ENCODE measurements at places on chromosomes 11 and 22.

DNA sequence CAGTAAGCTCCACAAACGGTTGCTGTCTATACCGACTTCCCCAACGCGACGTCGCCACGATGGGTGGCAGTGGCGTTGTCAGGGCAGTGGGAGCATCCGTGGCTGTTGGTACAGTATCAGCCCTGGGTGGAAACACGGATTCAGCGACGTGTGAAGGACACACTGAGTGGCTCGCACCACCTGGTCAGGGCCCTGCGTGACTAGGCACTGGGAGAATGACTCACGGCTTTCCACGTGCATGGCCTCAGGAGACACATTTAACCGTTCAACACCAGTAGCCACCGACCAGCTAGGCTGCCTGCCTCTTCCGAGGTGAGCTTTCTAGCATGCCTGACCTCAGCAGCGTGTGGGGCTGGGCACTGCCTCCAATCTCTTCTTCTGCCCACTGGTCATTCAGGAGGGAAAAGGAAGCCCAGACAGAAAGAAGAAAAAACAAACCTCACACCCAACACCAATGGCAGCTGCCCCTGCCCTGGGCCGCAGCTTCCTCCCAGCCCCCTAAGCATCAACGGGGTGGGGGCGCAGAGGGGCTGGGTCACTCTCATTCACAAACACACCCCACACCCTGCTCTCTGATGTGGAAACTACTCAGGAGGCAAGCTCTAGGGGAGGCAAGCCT lies 59.0 kb downstream of the MYH9 start:
- DNase-seq = no peak

- no peak for DNase-seq
These were observed 13.1 kb downstream of the PLCB3 start for GRCh38 chr11:64264371-64264852.

DNA sequence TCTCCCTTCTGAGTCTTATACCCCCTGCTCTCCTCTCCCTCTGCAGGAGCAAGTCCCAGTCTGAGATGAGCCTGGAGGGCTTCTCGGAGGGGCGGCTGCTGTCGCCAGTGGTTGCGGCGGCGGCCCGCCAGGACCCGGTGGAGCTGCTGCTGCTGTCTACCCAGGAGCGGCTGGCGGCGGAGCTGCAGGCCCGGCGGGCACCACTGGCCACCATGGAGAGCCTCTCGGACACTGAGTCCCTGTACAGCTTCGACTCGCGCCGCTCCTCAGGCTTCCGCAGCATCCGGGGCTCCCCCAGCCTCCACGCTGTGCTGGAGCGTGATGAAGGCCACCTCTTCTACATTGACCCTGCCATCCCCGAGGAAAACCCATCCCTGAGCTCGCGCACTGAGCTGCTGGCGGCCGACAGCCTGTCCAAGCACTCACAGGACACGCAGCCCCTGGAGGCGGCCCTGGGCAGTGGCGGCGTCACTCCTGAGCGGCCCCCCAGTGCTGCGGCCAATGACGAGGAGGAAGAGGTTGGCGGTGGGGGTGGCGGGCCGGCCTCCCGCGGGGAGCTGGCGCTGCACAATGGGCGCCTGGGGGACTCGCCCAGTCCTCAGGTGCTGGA lies 8.8 kb upstream of the MYRF start:
- DNase-seq = no peak

- DNase-seq = no peak
These were observed 6.1 kb downstream of the BRSK2 start for GRCh38 chr11:1395773-1396374.

DNA sequence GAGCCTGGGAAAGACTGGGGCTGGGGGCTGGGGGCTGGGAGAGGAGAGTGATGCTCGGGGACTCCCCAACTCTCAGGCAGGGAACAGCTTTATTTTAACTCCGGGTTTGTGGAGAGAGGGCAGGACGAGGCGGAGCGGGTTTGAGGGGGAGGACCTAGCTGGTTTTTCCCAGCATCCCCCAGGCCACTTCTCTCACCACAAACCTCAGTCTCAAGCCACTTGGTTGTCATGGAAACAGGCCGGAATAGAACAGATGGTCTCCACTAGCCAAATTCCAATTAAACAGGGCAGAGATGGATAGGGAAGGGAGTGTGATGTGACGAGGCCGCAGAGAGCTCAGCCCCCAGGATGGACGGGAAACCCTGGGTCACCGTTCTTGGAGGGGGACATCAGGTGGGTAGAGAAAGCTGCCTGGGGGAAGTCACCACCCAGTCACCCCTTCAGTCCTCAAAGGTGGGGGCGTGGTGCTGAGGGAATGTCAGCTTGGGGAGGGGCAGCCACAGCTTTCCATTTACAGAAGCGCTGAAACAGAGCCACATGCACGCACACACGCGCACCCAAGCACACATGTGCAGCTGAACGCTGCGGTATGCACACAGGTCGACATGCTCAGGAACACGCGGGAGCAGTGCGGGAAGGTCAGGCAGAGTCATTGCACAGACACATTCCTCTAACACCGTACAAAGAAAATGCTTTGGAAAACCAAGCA lies 19.2 kb downstream of the NECTIN1 start:
- no peak for DNase-seq

- DNase-seq = no peak
These were observed 2.4 kb downstream of the TSKU start for GRCh38 chr11:76785513-76785912.

GRCh38 chr11:20099527-20099926 lies 60.7 kb downstream of the DBX1 start:
- DNase-seq = no peak

GRCh38 chr11:94814272-94814976 lies 46.3 kb downstream of the AMOTL1 start:
- DNase-seq = no peak

DNA sequence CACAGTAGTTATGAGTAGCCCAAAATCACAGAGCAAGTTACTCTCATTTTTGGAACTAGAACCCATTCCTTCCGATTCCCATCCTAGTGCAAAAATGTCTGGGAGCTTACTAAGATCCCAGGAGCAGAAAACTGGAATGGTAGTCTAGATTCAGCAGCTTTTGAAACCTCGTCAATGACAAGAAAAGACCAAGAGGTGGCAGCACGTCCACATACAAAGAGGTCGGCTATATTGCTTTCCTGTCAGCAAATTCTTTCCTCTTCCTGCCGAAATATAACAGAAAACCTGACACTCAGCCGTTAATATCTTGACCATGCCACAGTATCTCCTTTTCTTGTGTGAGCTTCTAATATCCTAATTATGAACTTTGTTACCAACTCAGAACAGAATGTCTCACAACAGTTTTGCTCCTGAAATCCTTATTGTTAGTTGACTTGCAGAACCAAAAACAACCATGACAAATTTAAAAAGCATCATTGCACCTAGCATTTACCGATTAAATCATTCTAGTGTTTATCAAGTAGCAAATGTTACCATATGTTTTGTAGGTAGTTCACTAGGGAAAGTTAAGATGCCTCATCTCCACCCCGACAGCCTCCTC lies 92.8 kb upstream of the OR9G4 start:
- DNase-seq = no peak

DNA sequence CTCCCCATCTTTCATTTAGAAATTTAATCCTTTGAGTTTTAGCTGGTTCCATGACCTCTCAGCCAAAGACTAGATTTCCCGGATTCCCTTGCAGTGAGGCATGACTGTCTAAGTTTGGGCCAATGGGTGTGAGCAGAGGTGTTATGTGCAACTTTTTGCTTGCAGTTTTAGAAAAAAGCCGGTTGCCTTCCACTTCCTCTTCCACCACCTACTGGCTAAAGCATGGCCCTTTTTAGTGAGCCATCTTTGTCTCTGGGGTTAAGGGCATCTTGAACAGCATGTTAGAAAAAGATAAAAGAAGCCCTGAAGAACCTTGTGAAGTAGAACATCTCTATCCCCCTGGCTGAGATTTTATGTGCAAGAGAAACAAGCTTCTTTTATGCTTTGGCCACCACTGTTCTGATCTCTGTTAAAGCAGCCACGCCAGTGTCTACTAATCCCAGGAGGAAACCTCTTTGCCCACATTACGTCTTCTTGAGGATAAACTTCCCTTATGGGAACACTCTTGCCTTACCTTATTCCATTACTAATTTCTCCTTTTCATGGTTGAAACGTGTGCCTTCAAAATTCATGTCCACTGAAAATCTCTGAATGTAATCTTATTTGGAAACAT lies 279.9 kb downstream of the TENM4 start:
- no peak for DNase-seq

DNA sequence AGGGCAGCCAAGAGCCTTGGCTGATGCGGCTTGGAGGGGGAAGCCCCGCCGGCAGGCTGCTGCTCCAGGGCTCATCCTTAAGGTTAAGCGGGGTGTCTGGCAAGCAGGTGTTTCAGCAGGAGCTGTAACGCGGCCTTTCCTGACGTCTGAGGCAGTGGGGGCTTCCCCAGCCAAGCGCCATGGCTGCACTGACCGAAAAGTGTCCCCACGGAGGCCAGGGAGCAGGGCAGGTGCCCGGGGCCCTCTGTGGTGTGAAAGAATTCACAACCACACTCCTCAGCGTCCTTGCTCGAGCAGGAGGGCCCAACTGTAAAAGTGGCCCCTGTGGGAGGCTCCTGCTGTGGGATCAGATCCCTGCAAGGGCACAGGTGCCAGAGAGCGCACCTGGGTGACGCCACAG lies 79.2 kb downstream of the DHCR7 start:
- no peak for DNase-seq

- peak; percentile 22 for DNase-seq
These were observed 96.5 kb downstream of the CWC15 start for GRCh38 chr11:94876645-94877442.

DNA sequence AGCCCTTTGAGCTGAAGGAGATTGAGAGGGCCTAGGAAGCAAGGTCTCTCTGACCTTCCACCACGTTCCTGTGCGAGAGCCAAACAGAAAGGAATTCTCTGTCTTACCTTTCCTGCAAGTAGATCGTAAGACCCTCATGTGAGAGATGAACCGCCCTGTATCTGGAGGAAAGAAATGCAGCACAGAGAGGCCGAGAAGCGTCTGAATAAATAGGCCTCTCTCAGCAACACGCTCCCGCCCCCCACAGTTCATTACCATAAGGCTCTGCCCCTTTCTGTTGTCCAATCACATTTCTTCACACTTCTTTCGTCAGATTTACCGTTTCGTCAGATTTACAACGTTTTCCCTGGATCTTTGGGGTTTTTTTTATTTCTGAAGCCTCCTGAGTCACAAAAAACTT lies 90.3 kb downstream of the BLID start:
- DNase-seq = no peak

- DNase-seq = no peak
These were observed 898 bp upstream of the ROBO3 start for GRCh38 chr11:124864176-124864891.

- no peak for DNase-seq
These were observed 32.9 kb upstream of the TRIM29 start for GRCh38 chr11:120170741-120171261.

GRCh38 chr11:66048547-66049323 lies at the start of gene GAL3ST3:
TSS of gene GAL3ST3 (minus strand) at chr11:66049161. CDS start at chr11:66045415, 3,746 bp downstream.
- no peak for DNase-seq

GRCh38 chr22:48207919-48208535 lies 1445.6 kb downstream of the TBC1D22A start:
- DNase-seq = no peak

GRCh38 chr22:27723708-27724107 lies 77.8 kb downstream of the MN1 start:
- no peak for DNase-seq

- no peak for DNase-seq
These were observed 1032.8 kb upstream of the RAG2 start for GRCh38 chr11:37630866-37631265.

DNA sequence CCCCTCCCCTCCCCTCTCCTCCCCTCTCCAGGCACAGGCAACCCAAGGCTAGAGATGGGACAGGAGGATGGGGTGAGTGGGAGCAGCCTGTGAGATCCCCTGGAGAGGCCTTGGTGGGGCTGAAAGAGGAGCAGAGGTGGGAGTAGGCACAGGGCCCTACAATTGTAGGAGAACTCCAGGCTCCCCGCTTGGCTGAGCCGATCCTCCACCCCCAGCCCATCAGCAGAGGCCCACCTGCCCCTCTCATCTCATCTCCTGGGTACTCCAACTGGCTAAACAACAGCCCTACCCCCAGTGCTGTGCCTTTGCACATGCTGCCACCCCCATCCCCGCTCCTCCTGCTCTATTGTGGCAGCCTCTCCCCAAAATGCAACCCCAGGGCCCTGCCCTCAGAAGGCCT lies 52.0 kb upstream of the A4GALT start:
- no peak for DNase-seq

DNA sequence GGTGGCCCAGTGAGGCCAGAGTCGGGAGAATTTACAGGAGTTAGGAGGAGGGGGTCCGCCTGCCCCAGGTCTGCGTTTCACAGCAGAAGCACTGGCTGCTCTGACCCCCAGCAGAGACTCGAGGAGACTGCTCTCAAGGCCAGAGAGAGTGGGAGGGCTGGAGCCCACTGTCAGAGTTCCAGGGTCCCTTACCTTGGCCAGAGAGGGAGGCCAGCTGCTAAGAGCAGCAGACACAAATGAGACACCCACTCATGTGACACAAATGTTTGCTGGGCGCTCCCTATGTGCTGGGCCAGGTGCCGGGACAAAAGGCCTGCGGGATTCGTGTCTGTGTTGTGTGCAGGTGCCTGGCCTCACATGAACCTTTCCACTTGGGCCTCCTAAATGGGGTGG lies 2.8 kb upstream of the TNFRSF13C start:
- DNase-seq = no peak

DNA sequence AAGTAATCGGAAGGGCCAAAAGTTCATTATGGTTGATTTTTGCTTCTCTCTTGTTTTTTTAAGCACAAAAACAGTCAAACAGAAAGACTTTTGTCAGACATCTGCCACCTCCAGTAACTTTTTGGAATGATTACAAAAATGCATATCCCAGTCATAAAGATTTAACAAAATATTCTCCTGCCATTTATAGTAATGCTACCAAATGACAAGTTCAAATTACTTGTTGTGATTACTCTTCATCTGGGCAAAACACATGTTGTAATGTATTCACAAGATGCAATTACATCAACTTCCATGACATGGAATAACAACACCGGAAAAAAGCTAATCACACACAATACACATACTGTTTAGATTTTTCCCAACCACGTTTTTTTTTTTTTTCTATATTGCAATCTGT lies 1017.5 kb upstream of the TENM4 start:
- DNase-seq = no peak

DNA sequence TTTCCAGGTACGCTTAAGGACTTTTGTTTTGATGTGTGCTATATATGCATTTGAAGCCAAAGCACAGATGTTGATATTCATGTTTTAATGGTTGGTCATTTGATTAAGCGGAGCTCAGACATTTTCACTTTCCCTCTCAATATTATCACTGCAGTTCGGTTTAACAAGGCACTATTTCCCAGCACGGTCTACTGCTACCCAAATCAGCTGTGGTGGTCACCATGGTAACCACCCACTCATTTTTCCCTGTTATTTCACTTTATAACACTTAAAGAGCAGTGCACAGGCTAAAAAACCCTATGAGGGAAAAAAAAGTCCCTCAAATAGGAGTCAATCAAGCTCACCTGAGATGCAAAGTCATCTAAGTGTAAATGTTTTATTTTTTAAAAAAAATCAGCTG lies 439.6 kb upstream of the CCDC90B start:
- DNase-seq = no peak

- no peak for DNase-seq
These were observed 10.5 kb upstream of the JHY start for GRCh38 chr11:122872046-122872445.

GRCh38 chr22:37501610-37502341 lies 15.6 kb upstream of the MFNG start:
- no peak for DNase-seq

Data from stimulated activated CD4-positive, alpha-beta T cell treated with anti-CD3 and anti-CD28 coated beads, Interleukin-15, amount 100 ng/mL, for 1 hour (primary cell).